Stimulated activated CD8-positive, alpha-beta memory T cell treated with anti-CD3 and anti-CD28 coated beads, Interleukin-4, amount 100 ng/mL, for 4 hours (primary cell): ENCODE measurements at places on chromosomes 7 and 10.

GRCh38 chr10:19968745-19969144 is 152.5 kb downstream of the PLXDC2 start:
- no peak for DNase-seq

DNA sequence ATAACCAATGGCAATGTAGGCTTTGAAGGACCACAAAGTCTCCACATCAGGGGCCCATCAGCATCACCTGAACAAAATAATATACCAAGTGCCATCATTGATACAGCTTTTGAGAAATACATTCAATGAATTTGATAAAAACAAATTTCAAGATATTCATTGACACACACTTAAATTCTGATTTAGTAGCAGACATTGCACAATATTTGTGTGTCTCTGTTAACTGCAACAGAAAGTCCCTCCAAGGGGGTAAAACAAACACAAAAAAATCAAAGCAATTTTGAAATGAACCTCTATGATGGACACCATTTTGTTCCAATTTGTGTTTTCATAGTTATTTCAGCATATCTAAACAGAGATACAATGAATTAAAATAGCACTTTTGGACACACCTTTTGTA is 86.8 kb upstream of the RSU1 start:
- no peak for DNase-seq

DNA sequence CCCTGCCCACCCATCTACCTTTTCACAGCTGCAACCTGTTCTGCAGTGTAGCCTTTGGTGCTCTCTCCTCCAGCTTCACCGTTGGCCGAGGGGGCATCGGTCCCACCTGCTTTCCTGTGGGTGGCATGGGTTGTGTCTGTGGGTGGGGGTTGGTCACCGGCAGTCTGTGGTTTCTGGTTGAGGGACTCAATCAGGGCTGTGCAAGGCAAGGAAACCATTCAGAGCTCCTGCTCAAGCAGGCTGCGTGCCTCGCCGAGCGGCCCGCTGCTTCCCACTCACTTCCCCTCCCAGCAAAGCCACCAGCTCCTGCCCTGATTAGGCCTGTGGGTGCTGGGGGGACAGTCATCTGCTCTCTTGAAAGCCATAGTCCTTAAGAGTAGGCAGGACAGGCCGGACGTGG is 9.8 kb downstream of the DNAJB12 start:
- DNase-seq, result no peak

GRCh38 chr10:77380191-77380590 is 257.4 kb downstream of the KCNMA1 start:
- DNase-seq, result no peak

- no peak for DNase-seq
Observed at GRCh38 chr10:52583336-52583735, 189.2 kb downstream of the MBL2 start.

- DNase-seq, result no peak
Observed at GRCh38 chr7:45007571-45008328, 7.7 kb downstream of the CCM2 start.

- DNase-seq, result no peak
Observed at GRCh38 chr10:7409732-7410168, 1.1 kb downstream of the SFMBT2 start.

- no peak for DNase-seq
Observed at GRCh38 chr10:106618646-106619045, 545.9 kb downstream of the SORCS1 start.

DNA sequence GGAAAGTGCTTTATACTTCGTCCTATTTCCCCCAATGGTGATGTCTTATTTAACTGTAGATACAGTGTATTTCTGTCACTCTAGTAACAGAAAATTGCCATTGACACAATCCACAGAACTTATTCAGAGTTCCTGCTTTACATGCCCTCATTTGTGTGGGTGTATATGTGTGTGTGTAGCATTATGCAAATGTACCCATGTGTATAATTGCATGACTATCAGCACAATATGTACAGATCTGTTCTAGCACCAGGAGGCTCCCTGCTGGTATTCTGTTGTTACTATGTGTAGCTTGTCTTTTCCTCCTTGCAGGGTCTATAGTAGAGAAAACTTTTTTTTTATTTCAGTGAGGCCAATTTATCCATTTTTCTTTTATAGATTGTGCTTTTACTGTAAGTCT is 16.5 kb downstream of the CYP3A43 start:
- DNase-seq, result no peak

GRCh38 chr7:1103789-1104515 is 16.0 kb downstream of the GPER1 start:
- no peak for DNase-seq

DNA sequence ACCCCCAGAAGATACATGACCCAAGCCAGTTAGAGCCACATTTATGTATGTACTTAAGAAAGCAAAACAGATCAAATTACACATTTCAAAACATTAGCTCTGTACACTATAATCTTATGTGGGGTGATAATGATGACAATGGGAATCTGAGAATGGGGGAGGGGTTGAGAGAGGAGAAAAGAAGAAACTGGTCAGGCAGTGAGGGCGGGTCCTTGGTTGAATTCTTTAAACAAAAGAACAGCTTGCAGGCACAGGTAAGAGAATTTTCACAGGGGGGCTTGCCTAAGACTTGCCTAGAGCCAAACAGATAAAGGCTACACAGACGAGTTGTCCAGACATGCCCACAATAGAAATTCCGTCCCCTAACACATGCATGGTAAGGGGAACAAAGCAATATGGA is 76.8 kb upstream of the PTER start:
- no peak for DNase-seq

- DNase-seq, result no peak
Observed at GRCh38 chr10:77845451-77845850, 81.1 kb downstream of the DLG5 start.

GRCh38 chr10:29174389-29174788 is 114.5 kb upstream of the LYZL1 start:
- no peak for DNase-seq
